ENCODE measurements at places on chromosomes 3 and 15. TPM values are rescaled to one million over a fixed set of nuclear protein-coding genes. Genes with fewer than 3 reads are reported as not detected.

The PGBD4 gene
- 1.8 TPM for total RNA-seq

DNA sequence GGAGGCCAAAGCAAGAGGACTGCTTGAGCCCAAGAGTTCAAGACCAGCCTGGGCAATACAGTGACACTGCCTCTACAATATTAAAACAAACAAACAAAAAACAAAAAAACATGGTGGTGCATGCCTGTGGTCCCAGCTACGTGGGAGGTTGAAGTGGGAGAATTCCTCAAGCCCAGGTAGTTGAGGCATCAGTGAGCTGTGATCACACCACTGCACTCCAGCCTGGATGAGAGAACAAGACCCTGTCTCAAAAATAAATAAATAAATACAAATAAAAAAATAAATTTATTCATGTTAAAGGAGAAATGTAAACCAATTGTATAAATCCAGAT is 200.6 kb downstream of the BCHE start:
- no peak for DNase-seq

DNA sequence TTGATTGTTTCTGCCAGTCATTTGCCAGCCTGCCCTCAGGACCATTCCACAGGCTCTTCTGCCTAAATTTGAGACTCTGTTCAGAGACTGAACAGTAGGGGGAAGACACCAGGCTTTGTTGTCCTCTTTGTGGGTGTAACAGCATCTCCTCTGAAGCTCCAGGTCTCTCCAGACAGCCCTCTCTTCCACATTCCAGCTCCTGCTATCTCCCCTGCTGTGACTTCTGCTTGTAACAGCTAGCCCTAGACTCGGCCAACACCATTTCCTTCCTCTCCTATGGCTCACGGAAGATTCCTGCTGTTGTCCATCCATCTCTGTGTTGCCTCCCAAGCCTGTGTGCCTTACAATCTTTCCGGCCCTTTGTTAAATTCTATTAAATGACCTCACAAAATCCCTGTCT is 40.2 kb downstream of the SUCLG2 start:
- no peak for DNase-seq

DNA sequence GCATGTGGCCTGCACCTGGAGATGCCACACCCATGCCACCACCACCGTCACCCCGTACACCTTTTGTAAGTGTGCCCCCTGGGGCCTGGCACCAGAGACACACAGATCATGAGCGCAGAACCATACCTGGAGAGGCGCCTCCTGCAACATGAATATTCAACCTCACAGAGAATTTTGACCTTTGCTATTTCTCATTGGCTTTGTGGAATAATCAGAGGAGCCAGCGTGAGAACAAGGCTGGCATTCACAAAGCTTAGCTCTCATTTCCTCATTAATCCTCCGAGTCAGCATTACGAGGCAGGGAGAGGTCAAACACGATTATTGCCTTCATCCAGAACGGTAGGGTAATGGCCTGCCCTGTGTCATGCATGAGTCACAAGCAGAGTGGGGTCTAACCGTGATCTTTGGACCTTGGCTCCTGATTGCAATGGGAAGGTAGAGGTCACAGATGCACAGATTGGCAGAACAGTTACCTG is 73.0 kb upstream of the POMGNT2 start:
- peak; percentile 65 for DNase-seq
